Right atrium auricular region (tissue), 2 donors: ENCODE measurements at places on chromosomes 5 and 9.
A peak's percentile ranks its signal among the peaks of the same experiment; 100 is the strongest.

- no peak for DNase-seq
Observed at GRCh38 chr5:71533615-71534014, 53.5 kb upstream of the MCCC2 start.

DNA sequence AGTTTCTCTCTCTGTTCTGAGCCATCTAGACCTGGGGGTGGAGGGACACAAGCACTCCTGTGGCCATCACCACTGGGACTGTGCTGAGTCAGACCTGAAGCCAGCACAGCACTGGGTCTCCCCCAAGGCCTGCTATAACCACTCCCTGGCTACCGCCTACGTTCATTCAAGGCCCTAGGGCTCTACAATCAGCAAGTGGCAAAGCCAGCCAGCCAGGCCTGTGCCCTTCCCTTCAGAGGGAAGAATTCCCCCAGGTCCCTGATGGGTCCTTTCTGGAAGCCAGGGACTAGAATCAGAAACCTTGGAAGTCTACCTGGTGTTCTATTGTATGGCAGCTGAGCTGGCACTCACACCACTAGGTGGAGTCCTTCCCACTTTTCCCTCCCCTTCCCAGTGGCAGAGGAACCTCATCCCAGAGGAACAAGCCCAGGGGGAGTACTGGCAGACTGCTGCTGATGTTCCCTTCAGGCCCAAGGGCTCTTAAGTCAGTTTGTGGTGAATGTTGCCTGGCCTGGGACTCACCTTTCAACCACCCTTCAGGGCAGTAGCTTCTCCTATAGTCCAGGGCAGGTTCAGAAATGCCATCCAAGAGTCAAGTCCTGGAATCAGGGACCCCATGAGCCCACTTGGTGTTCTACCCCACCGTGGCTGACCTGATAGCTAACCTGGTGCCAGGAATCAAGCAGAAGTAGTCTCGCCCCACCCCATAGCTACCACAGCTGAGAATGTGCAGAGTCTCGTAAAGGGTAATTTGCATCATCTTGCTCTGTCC is 20.0 kb downstream of the JMY start:
- no peak for DNase-seq

DNA sequence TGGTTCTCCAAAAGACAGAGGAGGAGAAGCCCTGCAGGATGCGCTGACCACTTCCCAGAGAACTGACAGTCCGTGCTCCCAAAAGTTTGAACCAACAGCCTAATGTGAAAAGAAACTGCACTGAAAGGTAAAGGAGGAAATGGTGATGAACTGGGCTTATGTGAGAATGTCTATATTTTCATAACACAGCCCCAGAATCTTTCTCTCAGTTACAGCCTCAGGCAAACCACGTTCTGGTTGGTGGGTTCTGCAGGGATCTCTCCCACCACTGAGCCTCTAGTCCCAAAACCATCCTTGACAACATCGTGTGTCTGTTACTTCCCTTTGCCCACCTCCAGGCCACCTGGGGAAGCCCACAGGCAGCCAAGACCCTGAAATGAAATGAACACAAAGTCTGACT is 23.9 kb downstream of the SPARC start:
- DNase-seq, result no peak

- no peak for DNase-seq
Observed at GRCh38 chr5:148956477-148957385, 106.1 kb downstream of the SH3TC2 start.

- DNase-seq, result no peak
Observed at GRCh38 chr5:64629841-64630240, 60.5 kb upstream of the SHISAL2B start.

GRCh38 chr5:179605026-179605833 is 18.2 kb downstream of the HNRNPH1 start:
- DNase-seq, result no peak

DNA sequence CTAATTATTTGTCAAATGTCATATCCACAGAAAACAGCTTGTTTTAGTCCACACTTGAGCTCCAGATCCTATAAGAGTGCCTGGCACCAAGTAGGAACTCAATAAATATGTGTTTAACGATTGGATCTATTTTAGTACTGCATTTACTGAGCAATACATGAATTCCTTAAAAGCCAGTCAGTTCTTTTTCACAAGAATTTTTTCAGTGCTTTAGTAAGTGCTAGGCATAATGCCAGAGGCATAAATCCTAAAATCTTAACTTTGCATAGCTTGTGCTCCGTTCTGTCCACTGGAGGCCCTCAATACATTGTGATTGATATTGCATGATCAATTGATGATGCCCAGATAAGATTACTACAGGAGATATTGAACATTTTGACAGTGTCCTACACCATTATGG is 67.3 kb upstream of the PCSK5 start:
- DNase-seq, result no peak

DNA sequence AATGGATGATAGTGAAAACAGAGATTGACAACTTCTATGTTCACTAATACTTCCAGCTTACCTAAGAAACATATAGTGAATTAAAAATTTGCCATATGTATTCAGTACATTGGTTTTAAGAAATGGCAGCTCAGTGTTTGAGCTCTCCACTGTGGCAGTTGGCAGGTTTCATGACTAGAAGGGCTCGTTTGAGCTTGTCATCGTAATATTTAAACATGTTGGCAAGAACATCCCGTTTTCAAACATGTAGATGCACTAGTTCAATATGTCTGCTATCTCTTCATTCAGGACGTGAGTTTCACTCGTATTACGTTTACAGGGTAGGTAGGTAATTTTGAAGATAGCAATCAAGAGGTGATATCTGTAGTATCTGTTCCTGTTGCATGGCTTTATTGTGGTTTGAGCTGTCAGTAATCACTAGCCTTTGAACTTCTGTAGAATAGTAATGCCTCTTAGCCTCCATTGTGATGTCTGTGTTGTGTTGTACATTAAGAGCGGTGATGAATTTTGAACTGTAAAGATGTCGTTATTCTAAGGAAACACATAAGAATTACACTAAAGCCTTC is 74.8 kb downstream of the NLN start:
- no peak for DNase-seq

DNA sequence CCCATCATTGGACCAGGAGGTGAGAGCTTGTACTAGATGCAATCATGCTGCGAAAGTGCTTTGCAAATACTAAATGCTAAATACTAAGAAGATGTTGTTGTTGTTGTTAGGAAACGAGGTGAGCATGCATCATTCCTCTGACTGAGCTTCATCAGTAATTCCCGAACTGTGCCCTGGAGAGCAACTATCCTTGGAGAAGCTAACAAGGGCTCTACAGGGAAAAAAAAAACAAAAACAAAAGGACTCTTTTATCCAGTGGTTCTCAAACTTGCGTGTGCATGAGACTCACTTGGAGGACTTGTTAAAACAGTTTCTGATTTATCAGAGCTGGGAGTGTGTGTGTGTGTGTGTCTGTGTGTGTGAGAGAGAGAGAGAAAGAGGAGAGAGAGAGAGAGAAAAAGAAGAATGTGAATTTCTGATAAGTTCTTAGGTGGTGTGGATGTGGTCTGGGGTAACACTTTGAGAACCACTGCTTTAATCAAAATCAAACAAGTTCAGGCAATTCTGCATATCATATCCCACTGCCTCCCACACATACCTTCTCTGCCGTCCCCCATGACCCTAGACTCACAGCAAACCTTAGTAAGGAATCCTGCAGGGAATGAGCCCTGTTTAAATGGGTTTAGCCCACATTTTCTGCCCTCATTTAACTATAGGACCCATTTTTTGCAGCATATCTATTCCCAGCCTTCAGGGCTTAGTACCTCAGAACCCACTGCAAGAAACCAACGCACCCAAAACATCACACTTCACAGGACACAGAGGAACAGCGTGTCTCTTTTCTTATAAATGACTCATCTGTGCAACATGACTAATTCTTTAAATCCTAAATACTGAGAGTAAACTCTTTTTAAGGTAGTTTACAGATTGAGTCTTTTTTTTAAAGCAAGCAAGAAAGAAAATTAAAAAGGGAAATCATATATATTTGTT is 48.9 kb downstream of the PDE6A start:
- no peak for DNase-seq

GRCh38 chr9:5773324-5773999 is 59.5 kb downstream of the ERMP1 start:
- DNase-seq, result no peak

DNA sequence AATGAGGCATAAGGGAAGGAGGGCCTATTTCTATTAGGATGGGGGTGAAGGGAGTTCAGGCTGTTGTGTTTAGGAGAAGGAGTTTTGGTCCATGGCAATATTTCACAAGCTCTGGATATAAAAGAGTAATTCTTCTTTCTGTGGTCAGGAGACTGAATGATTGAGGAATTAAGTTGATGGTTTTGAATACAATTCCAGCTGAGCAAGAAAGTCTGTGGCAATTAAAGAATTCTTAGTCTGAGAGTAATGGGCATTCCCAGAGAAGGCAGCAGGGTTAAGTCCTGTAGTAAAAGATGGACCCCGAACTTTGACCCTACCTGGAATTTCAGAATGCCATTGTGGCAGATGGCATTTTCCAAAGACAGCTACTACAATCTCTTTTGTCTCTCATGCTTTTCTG is 202.6 kb downstream of the TLE4 start:
- DNase-seq, result no peak

DNA sequence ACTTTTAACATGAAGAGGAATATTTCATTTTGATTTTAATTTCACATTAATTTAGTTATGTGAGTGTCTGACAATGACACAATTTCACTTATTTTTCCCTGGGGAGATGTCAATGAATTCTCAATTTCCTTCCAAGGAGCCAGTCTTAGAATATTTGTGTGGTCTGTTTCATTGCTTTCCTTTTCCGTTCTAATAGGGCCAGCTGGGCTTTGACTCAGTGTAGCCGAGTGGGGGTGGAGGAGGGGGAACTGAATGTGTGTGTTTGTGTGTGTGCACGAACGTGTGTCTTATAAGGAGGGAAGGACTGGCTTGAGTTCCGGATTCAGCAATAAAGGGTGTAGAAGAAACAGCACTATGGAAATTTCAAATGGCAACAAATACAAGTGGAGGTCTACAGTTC is 100.0 kb downstream of the BASP1 start:
- no peak for DNase-seq

DNA sequence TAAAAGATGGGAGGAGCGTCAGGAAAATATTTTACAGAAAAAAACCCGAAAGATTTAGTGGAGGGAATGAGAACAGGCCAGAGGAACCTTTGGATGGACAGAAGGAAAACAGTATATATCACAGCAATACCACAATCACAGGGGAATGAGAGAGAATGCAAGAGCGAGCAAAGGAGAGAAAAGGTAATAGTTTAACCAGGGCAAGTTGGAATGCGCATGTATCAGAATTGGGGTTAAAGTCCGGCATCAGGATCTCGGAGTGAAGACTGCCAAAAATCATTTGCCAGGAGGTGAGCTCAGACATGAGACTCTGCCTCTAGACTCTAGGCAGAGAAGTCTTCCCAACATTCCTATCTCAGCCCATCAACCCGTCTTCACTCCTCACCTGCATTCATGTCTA is 36.8 kb downstream of the PCDHGC5 start:
- DNase-seq, result no peak

DNA sequence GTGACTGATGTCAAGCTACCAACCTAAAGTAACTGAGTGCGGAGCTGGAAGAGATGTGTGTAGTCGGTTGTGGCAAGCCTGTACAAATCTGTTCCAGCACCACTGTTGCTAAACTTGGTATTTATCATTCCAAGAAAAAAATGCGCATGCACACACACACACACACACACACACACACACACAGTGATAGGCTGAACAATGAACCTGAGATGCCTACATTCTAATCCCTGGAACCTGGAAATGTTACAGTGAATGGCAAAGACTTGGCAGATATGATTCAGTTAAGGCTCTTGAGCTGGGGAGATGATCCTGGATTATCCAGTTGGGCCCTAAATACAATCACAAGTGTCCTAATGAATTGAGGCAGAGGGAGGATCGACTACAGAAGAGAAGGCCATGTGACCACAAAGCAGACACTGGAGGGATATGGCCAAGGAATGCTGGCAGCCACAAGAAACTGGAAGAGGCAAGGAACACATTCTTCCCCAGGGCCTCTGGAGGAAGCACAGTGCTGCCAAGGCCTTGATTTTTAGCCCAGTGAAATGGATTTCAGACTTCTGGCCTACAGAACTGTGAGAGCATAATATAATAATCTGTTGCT is 49.7 kb upstream of the LHFPL2 start:
- DNase-seq, result peak; percentile 70

- no peak for DNase-seq
Observed at GRCh38 chr5:79562351-79563246, 48.7 kb upstream of the HOMER1 start.

- no peak for DNase-seq
Observed at GRCh38 chr9:137972988-137973470, 95.4 kb downstream of the CACNA1B start.

DNA sequence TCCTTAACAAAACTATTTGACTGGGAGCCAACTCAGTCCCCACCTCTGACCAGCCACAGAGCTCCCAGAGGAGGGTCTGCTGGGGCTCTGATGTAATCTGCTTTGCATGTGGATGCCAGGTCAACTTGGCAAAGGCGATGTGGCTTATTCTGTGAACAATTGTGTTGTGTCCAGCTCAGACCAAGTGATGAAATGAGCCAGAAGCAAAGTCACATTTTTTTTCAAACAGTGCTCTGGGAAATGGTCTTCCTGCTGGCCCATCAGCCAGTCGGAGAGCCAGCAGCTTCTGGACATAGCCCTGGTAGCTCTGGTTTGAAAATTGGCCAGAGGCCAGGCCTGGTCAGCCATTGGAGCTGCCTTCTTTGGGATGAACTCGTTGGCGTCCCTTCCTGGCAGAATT is 86.5 kb downstream of the ANGPTL2 start:
- peak; percentile 86 for DNase-seq

DNA sequence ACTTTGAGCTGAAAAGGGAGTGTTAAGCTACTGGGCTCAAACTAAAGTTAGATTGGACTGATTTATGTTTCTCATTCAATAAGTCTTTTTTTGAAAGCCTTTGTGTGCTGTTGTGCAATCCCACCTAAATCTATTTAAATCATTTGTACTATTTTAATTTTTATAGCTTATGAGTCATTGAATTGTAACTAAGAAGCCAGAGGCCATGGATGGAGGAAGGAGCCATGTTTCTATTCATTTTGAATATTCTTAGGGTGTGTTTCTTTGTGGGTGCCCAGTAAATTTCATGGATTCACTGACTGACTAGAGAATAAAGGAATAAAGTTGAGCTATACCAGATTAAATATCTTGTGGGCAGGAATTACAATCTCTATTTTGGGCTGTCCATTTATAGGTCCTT is 238.5 kb downstream of the KIF4B start:
- DNase-seq, result no peak

- DNase-seq, result peak; percentile 47
Observed at GRCh38 chr9:126337729-126338372, 11.2 kb downstream of the MVB12B start.

GRCh38 chr9:129783516-129784361 is 19.2 kb upstream of the TOR1B start:
- peak; percentile 84 for DNase-seq

DNA sequence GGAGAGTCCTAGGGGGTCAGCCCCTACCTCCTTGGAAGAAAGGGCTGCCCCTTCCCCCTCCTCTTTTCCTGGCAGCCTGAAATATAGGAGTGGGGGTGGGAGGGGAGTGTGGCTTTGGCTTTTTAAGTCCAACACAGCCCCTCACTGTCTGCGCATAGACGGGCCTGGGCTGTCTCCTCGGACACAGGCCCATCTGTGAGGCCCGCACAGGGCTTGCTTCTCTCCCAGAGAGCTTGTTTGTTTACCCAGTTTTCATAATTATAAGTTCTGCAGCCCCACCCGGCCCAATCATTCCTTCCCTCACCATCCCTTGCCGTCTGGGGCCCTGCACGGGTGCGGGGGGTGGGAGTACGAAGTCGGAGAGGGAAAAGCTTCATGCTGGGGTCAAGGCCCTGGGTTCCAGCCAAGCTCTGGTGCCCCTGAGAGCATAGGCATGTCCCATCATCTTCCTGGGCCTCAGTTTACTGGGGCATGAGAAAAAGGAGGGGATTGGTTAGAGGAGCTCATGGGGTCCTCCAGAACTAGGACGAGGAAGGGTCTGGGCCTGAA is 54.0 kb upstream of the STXBP1 start:
- DNase-seq, result no peak
